ENCODE measurements at places on chromosomes 4 and X.

DNA sequence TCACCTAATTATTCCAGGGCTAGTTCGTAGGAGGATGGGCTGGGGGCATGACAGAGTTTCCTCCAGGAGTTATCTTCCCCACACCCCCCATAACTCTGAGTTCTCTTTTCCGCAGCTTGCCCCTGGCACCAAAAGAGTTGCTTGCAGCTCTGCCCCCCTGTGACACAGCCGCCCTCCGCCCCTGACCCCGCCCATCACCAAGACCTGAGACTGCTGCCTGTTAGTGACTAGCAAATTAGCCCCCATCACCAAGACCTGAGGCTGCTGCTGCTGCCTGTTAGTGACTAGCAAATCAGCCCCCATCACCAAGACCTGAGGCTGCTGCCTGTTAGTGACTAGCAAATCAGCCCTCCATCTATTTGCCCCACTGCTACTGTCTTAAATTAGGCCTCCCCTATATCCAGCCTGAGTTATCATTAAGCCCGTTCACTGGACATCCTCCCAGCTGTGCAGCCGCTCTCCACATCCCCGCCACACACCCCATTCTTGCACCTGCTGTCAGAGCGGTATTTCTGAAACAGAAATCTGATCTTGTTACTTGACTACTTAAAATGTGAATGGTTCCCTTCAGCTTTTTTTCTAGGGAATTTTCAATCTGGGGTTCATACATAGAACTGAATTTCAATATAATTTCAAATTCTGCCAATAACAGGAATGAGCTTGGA lies 1.5 kb upstream of the PAPSS1 start:
- DNase-seq, result peak; percentile 48

GRCh38 chr4:41028392-41029076 lies 185.8 kb downstream of the APBB2 start:
- DNase-seq, result no peak

GRCh38 chr4:176276710-176277109 lies 7.7 kb upstream of the ASB5 start:
- no peak for DNase-seq

GRCh38 chr4:168021666-168022065 lies 70.7 kb upstream of the ANXA10 start:
- DNase-seq, result no peak

DNA sequence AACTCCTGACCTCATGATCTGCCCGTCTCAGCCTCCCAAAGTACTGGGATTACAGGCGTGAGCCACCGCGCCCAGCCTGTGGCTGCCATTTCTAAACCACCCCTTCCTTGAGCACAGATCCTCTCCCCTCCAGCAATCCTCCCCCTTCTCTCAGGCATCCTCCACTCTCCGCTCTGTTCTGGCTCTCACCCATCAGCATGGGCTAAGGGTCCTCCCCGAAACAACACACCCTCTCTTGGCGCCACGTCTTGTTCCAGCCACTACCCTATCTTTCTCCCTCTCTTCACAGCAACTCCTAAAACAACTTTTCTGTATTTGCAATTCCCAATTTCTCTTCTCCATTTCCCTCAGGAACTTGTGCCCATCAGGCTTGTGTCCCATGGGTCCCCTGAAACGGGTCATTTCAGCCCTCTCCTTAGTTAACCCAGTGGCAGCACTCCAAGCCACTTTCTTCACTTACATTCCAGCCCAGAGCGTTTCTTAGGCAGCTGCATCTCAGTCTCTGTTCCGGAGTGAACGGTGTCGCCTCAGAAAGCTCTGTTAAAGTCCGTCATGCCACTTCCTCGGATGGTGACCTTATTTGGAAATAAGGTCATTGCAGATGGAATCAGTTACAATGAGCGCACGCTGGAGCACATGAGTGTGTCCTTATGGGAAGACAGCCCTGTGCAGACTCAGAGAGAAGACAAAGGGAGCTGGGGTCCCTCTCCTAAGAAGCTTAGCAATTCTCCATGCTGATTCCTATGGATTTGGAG lies 28.3 kb upstream of the CLDN24 start:
- DNase-seq, result no peak

DNA sequence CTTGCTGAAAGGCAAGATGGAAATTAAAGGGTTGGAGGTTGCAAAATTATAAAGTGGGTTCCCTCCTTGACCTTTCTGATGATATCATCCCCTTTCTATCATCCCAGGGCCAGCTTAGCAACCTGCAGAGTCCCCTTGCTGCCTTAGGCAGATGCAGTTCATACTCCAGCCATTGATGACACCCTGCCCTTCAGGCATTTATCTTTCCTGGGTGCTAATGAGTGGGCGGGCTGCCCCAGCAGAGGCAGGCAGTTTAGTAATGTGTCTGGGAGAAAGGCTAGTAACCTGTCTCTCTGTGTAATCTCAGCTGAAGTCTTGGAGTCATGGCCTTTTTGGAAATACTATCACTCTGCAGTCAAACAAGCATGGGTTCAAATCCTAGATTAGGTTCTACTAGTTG lies 3.8 kb upstream of the FRMPD3 start:
- no peak for DNase-seq

DNA sequence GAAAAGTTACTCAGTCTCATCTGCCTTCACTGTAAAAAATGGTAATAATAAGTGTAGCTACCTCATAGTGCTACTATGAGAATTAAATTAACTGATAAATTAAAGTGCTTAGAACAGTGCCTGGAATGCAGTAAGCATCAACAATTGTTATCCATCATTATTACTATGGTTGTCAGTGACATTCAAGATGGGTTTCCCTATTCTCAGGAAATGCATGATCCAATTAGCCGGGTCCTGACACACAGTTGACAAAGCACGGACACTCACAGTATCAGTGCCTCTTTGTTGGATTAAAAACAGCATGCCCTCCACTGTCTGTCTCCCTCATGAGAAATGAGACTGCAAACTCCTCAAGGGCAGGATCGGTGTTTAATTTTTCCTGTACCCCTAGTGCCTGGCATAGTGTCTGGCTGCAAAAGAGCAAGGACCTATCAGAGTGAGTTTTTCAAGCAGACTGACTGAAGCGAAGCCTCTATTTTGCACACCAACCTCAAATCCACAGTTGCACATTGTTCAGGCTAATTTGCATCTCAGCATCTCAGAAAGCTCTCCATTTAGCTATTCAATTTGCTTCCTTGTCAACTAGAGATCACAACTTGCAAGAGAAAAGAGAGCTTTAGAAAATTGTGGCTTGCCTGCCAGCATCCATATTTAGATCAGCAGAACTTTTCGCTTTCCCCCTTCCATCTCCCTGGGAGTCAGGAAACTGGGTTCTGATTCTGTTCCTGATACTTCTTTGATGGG lies 122.9 kb downstream of the LDB2 start:
- DNase-seq, result no peak

GRCh38 chr4:128810331-128810870 lies 901 bp downstream of the JADE1 start:
- no peak for DNase-seq

GRCh38 chr4:118888666-118889311 lies at the start of gene SYNPO2:
Gene SYNPO2 (plus strand): TSS chr4:118888854. CDS start chr4:118889037, 183 bp downstream.
- DNase-seq, result peak; percentile 22

GRCh38 chr4:181962321-181962720 lies 280.9 kb upstream of the TENM3 start:
- no peak for DNase-seq

- DNase-seq, result no peak
These were observed 119.3 kb downstream of the ADAMTS3 start for GRCh38 chr4:72449705-72450104.

DNA sequence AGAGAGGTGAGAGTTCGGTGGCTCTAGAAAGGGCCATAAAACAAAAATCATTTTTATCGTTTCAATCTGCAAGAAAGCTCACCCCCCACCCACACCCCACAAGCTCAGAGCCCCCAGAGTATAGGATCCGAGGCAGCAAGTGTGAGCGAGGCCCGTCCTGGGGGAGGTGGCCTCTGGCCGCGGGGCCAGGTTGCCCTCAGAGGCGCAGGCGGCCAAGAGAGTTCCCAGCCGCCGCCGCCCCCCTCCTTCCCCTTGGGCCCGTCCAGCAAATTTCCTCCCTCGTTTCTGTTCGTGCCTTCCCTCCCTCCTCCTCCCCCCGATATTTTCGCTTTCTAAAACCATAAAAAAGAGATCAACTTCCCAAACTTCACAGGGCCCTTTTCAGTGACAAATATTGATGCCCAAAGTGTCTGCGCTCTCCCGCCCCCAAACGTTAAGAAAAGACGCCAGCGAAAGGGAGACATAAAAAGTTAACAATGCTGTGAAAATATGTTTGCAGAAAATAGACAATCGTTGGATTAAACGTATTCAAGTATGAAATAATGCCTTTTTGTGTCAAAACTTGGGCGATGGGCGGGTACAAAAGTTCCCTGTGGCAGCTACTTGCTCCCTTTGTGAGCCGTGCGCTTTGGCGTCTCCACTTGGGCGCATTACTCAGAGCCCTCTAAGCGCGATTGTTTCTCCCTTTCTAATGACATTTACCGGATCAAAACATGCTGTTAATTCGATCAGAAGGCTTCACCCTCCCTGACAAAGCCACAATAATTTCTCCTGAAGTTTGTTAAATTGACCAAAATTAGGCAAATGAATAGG lies 1.1 kb upstream of the HELT start:
- DNase-seq, result no peak

GRCh38 chr4:47462799-47463234 lies 685 bp downstream of the COMMD8 start:
- no peak for DNase-seq
